Stimulated activated CD4-positive, alpha-beta T cell treated with anti-CD3 and anti-CD28 coated beads, TNF-alpha, amount 100 ng/mL, for 1 hour (primary cell): ENCODE measurements at places on chromosomes 3 and 15.

- DNase-seq = no peak
Observed at GRCh38 chr3:136671921-136672320, 80.3 kb downstream of the STAG1 start.

DNA sequence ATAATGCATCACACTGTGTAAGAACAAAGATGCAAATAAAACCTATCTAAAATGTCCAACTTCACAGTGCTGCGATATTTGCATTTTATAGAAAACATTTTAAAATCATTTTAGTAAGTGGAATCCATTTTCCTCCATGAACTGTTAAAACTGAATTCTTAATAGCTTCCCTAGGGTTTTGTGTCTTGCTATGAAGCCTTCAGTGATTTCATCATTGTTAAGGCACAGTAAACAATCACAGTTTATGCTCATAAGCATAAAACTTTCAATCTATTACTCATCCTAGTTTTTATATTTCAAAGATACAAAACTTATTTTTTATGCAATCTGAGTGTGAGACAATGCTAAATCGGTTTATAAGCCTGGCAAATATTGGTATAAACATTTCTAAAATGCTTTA lies 509.7 kb downstream of the TUSC7 start:
- DNase-seq = no peak

- no peak for DNase-seq
Observed at GRCh38 chr15:65816441-65816840, 24.3 kb upstream of the DENND4A start.

DNA sequence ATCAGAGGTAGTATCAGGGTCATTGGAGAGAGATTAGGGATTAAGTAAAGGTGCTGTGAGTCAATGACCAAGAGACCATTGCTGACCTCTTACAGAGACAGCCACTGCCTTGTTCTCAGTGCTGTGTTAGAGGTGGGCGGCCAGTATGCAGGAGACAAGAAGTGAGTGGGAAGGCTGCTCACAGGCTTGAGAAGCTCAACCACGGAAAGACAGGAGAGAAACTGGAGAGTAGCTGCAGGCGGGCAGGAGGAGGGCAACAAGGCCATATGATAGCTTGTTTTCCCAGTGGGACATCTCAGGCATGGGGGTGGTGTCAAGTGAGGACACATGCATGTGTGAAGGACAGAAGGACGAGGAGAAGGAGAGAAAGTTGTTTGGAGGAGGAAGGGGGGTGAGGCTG lies 237.3 kb downstream of the PDCD6IP start:
- no peak for DNase-seq

DNA sequence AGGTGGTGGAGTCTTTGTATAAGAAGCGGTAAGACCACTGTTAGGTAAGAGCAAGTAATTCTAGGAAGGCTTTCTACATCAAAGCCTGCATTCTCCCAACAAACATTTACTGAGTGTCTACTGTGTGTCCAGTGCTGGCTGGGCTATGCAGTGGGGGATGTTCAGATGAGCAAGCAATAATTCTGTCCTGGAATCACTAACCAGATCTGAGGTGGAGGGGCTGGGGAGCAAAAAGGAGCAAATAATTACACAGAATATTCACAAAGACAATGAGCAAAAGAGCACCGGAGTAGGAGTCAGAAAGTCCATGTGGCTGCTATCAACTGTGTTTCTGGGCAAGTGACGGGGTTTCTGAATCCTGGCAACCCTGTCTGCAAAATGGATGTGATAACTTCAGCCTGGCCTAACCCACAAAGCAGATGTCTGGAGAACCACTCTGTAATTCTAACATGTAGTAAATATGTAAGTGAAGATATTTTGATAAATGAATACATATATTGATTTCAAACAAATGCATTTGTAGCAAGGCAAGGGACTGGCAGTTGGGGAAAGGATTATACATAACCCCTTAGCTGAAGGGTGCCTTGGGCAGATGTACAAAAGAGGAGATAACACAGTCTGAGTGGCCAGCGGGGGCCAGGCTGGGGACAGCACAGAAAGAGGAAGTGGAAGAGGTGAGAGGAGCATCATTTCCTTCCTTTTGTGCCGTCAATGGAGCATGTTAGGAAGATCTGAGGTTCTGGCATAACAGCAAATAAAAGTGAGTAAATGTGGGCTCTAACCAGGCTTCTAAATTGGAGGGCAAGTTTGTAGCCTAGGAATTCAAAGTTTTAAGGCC lies 28.8 kb downstream of the CYP8B1 start:
- no peak for DNase-seq

DNA sequence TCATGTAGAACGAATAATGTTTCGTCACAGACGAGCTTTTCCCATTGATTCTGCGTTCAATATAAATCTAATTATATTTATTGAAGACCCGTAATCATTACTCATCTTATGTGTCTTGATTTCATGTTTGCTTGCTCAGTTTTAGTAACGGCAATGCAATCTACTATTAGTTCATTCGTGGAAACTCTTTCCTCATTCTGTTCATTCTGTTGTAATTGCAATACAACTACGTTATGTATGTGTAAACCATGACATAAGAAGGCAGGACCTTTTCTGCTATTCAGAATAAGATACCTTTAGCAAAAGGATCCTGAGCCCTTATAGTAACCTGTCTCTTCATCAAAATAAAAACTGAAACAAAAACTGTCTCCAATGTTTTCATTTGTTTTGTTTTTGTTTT lies 6.8 kb upstream of the ARRDC4 start:
- DNase-seq = no peak

GRCh38 chr3:161444694-161445077 lies 51.9 kb upstream of the OTOL1 start:
- DNase-seq = no peak

DNA sequence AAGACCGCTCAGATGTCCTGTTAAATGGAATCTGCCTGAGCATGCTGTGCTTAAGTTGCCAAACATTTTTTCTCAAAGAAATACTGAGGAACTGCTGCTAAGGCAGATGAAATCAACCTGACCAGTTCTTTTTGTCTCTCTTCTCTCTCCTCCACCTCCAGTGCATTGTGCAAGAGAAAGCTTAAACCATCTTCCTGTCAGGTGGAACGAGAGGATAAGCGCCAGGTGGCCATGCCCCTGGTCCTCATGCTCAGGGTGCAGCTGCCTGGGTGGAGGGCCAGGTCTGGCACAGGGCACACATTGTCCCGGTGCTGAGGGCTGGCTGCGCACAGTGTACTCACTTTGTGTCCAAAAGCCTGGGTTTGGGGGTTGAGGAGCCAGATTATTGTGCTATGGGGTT lies 176.2 kb upstream of the TP63 start:
- DNase-seq = no peak

DNA sequence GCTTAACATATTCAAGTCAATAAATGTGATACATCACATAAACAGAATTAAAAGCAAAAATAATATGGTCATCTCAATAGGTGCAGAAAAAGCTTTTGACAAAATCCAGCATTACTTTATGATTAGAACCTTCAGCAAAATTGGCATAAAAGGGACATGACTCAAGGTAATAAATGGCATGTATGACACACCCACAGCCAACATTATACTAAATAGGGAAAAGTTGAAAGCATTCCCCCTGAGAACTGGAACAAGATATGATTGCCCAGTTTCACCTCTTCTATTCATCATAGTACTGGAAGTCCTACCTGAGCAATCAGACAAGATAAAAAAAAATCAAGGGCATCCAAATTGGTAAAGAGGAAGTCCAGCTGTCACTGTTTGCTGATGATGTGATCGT lies 594.7 kb downstream of the DIPK2A start:
- DNase-seq = no peak

GRCh38 chr3:8553405-8553804 lies 51.8 kb downstream of the LMCD1 start:
- no peak for DNase-seq

DNA sequence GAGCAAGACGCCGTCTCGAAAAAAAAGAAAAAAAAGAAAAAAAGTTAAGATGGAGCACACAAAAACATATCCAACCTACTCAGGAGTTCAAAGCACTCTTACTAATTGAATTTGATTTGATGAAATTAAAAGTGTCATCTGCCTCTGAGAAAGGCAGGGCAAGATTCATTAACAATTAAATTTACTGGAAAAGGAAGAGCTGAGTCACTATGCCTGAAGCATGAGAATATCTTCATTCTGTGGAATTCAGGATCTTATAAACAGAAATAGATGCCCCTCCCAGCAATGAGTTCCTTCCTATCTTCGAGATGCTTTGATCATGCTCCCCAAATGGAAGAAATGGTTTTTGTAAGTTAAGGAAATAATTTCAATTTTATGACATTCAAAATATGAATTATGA lies 61.0 kb upstream of the ST3GAL6 start:
- no peak for DNase-seq

GRCh38 chr3:53956586-53956985 lies 64.9 kb upstream of the SELENOK start:
- DNase-seq = no peak

DNA sequence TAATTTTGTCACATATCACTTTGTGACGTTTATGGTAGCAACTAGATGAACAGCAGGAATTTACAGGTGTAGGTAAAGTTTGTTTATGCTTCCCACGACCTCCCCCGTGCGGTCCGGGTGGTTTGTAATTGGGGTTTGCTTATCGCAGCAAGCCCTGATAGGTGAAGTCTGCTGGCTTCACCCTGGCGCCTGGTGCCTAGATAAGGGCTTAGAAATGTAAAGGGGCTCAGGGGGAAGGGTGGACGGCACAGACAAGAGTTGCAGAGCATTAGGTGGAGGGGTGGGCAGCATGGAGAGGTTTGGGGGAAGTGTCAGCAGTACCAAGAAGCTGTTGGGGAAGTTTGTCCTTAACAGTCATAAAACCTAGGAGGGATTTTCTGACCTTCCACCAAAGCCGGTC lies 108.1 kb upstream of the RNF7 start:
- DNase-seq = no peak

- no peak for DNase-seq
Observed at GRCh38 chr15:65920825-65921309, 51.6 kb downstream of the RAB11A start.

GRCh38 chr3:20564966-20565365 lies 379.0 kb upstream of the SGO1 start:
- DNase-seq = no peak

- DNase-seq = no peak
Observed at GRCh38 chr3:116038968-116039650, 406.2 kb downstream of the LSAMP start.

GRCh38 chr3:47669026-47669749 lies 90.5 kb upstream of the CSPG5 start:
- no peak for DNase-seq

- no peak for DNase-seq
Observed at GRCh38 chr3:152175528-152175889, 93.2 kb upstream of the MBNL1 start.

DNA sequence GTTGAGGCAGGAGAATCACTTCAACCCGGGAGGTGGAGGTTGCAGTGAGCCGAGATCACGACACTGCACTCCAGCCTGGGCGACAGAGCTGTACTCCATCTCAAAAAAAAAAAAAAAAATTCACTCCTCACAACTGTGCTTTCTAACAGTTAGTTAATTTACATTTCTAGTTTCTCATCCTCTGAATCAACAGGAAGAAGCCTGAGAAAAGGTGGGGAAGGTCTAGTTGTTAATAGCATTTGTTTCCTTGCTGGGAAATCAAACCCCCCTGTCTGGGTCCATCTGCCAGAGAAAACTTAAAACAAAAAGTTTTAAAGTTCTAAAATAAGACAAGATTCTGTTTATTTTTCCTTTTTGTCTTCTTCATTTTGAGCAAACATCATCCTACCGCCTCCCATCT lies 62.3 kb downstream of the TMEM39A start:
- no peak for DNase-seq

GRCh38 chr3:122415104-122415744 lies 638 bp downstream of the WDR5B start:
- no peak for DNase-seq

GRCh38 chr3:100088735-100089368 lies 25.4 kb downstream of the FILIP1L start:
- no peak for DNase-seq

- no peak for DNase-seq
Observed at GRCh38 chr15:94691169-94691568, 459.8 kb downstream of the MCTP2 start.

DNA sequence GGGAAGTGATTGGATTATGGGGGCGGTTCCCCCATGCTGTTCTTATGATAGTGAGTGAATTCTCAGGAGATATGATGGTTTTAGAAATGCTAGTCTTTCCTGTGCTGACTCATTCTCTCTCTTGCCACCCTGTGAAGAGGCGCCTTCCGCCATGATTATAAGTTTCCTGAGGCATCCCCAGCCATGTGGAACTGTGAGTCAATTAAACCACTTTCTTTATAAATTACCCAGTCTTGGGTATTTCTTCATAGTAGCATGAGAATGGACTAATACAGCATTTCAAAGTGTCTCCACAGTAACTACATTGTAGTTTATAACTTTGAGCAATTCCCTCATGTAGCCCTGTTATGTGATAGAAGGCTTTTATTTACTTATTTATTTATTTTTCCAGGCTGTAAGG lies 128.8 kb upstream of the CHRNA7 start:
- no peak for DNase-seq

GRCh38 chr15:27323801-27324200 lies 352.8 kb downstream of the GABRG3 start:
- DNase-seq = no peak

GRCh38 chr15:94584833-94585244 lies 353.5 kb downstream of the MCTP2 start:
- DNase-seq = no peak

DNA sequence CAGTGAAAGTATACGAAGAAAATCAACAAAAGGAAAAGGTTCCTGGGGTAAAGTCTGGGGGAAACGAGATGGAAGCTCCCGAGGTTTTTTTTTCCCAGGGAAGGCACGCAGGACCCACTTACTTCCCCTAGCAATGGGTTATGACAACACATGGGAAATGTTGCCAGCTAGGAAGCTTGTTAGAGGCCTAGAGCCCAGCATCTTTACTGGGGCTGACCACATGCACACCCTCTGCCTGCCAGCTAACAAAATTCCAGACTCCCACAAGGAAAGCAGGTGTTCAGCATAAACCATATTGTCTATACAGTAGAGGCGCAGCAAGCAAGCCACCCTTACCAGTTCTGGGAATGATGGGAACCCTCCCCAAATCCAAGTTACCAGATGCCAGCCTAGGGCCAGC lies 258.8 kb upstream of the NR2E3 start:
- no peak for DNase-seq
